Stimulated activated CD4-positive, alpha-beta T cell treated with anti-CD3 and anti-CD28 coated beads, Interleukin-15, amount 100 ng/mL, for 1 hour (primary cell): ENCODE measurements at places on chromosomes 5 and 9.

GRCh38 chr9:114860187-114860586 is 54.3 kb upstream of the TNFSF15 start:
- no peak for DNase-seq

DNA sequence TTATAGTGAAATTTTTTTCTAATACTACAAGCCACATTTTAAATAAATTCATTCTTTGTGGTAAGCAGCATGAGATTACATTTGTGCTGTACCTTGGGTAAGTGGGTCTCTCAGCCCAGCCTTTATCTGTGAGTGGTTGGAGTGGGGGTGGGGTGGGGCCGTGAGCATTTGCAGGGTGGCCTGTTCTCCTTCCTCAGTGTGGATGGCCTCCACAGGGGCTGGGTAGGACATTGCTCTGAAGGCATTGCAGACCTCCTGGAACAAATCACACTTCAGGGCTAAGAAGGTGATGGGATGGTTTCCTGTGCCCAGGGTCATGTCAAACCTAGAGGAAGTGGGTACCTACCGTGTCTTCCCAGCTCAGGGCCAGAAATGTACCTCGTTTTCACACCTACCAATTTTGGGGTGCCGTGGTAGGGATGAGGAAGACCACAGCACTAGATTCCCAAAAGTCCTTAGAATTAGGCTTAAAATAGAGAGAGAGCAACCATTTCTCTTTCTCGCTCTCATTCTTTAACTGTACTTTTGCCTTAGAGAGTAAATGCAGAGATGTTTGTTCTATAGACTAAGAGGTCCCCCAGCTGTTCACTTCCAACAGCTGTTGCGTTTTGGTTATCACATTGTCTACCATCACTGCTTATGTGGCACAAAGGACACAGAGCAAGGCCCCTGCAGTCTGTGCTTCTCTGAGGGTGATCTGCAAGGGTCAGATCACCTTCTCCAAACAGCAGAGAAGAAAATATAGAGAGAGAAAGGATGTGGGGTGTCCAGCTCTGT is 83.4 kb upstream of the CTSL start:
- DNase-seq = no peak

- DNase-seq = no peak
Measured at GRCh38 chr5:97967292-97967691, 784.2 kb upstream of the RIOK2 start.

DNA sequence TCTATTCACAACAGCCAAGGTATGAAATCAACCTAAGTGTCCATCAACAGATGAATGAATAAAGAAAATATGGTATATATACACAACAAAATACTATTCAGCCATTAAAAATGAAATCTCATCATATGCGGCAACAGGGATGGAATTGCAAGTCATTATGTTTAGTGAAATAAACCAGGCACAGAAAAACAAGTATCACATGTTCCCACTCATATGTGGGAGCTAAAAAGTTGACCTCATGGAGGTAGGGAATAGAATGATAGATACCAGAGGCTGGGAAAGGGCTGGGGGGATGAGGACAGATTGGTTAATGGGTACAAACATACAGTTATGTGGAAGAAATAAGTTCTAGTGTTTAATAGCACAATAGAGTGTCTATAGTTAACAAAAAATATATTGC is 149.7 kb downstream of the DEPDC1B start:
- DNase-seq = no peak

- DNase-seq = no peak
Measured at GRCh38 chr5:121366515-121366914, 485.2 kb upstream of the FTMT start.

GRCh38 chr5:139204196-139204595 is 6.0 kb upstream of the SIL1 start:
- DNase-seq = no peak

DNA sequence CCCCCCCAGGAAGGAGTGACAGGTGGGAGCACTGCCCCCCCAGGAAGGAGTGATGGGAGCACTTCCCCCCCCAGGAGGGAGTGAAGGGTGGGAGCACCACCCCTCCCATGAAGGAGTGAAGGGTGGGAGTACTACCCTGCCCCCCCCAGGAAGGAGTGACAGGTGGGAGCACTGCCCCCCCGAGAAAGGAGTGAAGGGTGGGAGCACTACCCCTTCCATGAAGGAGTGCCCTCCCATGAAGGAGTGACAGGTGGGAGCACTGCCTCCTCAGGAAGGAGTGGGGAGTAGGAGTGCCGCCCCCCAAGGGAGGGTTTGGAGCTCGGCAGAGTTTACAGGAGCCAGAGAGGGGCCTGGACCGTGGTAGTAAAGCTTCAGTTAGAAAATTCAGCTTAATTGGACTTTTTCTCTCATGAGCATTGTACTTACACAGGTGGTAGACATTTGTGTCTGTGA is 100.7 kb downstream of the CACNA1B start:
- no peak for DNase-seq

DNA sequence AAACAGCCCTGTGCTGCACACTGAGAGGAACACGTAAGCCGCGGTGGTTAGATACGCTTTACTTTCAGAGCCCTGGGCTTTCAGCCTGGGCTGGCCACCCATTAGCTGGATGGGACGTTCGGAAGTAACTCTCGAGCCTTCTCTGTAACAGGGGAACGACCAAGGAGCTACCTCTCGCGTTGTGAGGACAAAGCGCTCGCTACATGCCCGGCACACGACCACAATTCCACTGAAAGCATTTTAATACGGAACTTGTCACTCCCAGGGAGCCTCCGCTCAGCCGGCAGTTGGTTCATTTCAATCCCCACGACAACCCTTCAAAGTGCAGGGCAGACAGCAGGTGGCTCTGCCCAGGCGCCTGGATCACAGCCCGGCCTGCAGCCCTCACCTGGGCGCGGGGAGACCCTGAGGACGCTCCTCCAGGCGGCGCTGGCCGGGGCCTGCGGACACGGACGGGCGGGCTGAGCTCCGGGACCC is 368 bp downstream of the SURF1 start:
- DNase-seq = no peak

- no peak for DNase-seq
Measured at GRCh38 chr5:157463621-157464518, 3.9 kb downstream of the NIPAL4 start.

DNA sequence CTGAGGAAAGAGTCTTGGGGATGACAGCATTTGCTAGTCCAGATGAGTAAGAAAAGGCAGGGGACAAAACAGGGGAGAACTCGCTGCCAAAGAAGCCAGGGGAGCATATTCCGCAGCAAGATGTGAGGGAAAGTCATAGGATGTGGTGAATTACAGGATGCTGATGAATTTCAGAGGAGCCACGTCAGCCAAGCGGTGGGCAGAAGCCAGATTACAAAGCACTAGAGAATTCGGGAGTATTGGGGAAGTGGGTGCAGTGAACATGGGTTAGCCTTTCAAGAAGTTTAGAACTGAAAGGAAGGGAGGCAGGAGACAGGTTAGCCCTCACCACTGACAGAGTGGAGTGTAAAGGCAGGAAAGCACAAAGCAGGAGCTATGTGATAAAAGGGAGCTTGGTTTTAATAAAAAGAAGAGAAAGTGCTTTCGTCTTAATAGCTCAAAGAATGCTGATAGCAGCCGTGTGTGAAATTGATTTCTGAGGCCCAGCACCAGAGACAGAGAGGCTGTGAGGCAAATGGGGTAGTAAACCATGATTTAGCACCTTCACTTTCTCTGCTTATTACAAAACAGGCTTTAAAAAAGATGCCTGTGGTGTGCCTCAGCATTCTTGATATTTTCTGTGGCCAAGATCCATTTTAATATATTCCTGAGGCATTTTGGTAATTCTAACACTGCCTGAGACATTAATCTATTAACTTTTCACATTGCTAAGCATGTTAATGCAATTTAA is 16.9 kb downstream of the ADAMTSL1 start:
- DNase-seq = no peak

DNA sequence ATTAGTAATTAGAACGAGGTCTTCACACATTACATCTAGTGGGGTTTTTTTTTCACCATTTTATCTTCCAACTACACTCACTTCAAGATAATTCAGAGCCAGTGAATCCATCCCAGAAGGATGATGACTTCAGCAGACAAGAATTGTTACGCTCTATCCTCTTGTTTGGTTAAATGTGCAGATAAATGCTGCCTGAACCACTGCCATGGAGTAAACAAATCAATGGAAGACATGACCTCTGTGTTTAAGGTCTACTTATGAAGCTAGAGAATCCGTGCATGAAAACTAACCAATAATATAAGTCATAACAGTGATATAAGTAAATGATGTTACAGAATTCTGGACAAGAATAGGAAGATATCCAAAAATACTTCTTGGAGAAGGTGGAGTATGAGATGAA is 602.6 kb downstream of the TLR4 start:
- no peak for DNase-seq

- DNase-seq = no peak
Measured at GRCh38 chr5:89043676-89044075, 160.7 kb upstream of the MEF2C start.

- DNase-seq = no peak
Measured at GRCh38 chr5:54088081-54088480, 222.3 kb downstream of the ARL15 start.

- DNase-seq = no peak
Measured at GRCh38 chr5:160703547-160704189, 148.3 kb downstream of the ATP10B start.

GRCh38 chr9:117723986-117724625 is 19.9 kb downstream of the TLR4 start:
- no peak for DNase-seq

- DNase-seq = no peak
Measured at GRCh38 chr9:136599811-136600660, 54.2 kb upstream of the NOTCH1 start.

GRCh38 chr5:63563008-63563917 is 399.0 kb downstream of the HTR1A start:
- DNase-seq = no peak

GRCh38 chr9:133716564-133717112 is 21.5 kb downstream of the SARDH start:
- no peak for DNase-seq

GRCh38 chr9:98887918-98888510 is 55.7 kb upstream of the COL15A1 start:
- no peak for DNase-seq

DNA sequence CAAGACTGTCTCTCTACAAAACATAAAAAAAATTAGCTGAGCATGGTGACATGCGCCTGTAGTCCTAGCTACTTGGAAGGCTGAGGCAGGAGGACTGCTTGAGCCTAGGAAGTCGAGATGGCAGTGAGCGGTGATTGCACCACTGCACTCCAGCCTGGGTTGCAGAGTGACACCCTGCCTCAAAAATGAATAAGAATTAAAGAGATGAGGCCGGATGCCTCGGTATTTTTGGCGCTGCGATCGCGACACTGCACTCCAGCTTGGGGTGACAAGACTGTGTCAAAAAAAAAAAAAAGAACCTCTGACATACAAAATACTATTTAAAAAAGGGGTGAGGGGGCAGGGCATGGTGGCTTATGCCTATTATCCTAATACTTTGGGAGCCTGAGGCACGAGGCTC is 7.3 kb downstream of the GPBP1 start:
- no peak for DNase-seq

DNA sequence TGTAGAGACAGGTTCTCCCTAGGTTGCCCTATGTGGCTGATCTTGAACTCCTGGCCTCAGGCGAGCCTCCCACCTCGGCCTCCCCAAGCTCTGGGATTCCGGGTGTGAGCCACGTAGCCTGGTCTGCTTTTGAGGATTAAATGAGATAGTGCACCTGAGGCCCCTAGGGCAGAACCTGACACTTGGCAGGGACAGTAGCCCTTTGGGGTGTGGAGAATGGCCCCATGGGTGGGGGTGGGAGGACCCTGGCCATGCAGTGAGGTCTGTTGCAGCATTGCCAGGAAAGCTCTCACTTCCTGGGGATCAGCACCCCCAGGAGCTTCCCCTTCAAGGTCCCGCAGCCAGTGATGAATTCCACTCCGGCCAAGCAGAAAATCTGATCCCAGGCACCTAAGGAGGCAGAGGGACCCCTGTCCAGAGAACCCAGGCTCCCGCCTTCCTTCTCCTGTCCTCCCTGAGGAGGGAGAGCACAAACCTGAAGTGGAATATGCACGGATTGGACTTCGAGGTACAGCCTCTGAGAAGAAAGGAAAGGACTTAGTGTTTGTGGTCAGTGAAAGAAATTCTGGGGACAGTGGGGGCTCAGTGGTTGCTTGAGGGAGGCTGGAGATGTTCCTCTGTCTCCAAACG is 73.9 kb upstream of the UNC5A start:
- DNase-seq = no peak

DNA sequence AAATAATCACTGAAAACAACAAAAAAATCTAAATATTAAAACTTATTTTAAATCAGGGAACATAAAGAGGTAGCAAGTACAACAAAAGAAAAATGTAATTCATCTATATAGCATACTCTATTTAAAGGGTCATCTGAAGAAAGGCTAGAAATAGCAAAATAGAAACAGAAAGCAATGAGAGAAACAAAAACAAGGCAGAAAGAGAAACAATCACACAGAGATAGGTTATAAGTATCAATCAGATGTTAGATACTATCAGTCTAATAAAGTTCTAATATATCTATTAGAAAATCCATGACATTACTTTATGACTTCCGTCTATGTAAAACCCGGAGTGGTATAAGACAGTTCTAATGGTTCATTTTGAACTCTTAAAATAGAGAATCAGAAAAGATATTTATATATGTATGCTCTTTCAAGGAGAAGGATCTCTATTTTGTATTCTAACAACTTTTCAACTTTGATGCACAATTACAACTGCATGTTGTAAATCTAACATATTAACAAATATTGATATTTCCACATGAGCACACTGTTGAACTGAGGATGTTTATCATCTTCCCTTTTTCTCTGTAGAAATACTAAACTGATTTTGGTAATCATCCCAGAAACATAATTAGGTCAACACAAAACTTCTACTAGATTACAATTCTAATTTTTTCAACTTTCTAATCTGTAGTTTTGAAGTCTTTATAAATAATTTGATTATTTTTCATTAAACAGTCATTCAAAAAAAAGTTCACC is 15.8 kb downstream of the RICTOR start:
- no peak for DNase-seq

DNA sequence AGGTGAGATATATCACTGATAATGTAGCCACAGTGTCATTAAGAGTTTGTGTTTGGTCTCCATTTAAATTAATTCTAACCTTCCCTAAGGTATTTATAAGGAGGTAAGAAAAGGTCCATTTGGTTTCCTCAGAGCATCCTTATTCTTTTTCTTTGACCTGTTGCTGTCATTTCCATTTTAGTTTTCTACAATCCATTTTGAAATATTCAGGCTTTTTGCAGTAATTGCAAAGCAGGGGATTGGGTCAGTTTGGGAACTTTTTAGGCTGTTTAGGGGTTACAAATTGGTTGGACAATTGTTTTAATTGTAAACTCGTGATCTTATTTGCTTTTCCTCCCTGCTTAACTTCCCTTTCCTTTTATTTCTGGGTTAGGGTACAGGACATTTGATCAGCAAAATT is 42.6 kb upstream of the PDZD2 start:
- no peak for DNase-seq

GRCh38 chr5:89686081-89686765 is 723.3 kb downstream of the CETN3 start:
- no peak for DNase-seq

DNA sequence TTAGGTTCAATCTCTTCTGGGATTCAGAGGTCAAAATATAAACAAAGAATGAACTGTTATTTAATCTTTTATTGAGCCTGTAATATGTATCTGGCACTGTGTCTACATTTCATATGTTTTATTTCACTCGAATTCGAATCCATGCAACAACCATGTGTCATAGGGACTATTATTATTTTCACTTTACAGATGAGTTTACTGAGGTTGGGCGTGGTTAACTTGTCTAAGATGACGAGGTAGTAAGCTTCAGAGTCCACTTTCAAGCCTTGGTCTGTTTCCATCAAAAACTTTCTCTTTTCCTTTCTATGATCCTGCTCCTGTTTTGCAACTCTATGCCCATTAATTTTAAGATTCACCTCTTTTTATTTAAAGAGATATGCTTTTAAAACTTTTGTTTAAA is 55.2 kb upstream of the DMAC1 start:
- DNase-seq = no peak

- DNase-seq = no peak
Measured at GRCh38 chr9:114410910-114411309, 23.1 kb upstream of the AKNA start.
